OCI-LY7 (cell line): ENCODE measurements at places on chromosomes 13 and 19. TPM values are rescaled to one million over a fixed set of nuclear protein-coding genes. Genes with fewer than 3 reads are reported as not detected.

Gene CAMSAP3
- total RNA-seq: 1.9 and 2.8 TPM in 2 replicates

Gene KLK7
- total RNA-seq: not detected in 2 replicates

GRCh38 chr13:102091231-102091630, 310.6 kb downstream of the FGF14 start:
- no peak for DNase-seq

Gene ZNF878
- total RNA-seq: 1.0 and 1.5 TPM in 2 replicates

DNA sequence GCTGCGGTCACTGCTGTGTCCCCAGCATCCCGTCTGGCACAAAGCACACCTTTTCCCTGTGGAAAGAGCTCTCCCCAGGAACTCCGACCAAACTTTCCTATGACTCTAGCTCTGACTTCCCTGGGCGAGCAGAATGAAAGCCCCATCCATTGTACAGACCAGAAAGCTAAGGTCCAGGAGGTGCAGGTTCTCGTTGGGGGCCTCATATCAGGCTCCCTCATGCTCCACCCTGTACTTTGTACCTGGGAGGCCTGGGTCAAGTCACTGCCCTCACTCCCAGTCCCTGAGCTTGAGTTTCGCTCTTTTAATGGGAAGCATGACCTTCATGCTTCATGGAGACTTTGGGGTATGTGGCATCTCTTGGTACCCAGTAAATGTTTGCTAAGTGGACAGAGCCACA, 18.4 kb downstream of the CYTH2 start:
- DNase-seq: no peak

Gene BLVRB
- total RNA-seq: 40.3 and 45.0 TPM in 2 replicates

- peak; percentile 38 for DNase-seq
Observed at GRCh38 chr19:49205114-49205513, 47.5 kb downstream of the TRPM4 start.

DNA sequence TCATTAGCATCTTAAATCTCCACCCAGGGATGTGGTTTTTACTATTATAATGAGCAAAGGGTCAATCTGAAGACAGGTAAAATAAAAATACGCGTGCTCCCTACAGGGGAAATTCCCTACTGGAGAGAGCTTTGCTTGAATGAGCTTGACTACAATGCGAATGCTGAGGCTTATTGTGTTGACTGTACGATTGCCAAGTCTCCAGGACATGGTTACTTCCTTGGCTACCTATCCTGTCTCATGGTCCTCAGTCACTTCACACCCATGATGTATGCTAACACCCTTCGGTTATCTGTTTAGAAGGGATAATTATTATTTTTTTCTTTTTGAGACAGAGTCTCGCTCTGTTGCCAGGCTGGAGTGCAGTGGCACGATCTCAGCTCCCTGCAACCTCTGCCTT, 61.7 kb downstream of the ZNF627 start:
- DNase-seq: no peak

DNA sequence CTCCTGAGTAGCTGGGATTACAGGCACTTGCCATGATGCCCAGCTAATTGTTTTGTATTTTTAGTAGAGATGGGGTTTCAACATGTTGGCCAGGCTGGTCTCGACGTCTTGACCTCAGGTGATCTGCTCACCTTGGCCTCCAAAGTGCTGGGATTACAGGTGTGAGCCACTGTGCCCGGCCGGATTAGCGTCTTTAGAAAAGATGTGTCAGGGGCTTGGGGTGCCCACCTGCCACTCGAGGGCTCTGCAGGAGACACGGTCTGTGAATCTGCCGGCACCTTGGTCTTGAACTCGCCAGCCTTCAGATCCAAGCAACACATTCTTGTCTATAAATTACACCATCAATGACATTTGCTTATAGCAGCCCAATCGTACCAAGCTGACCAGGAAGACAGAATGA, 38.8 kb upstream of the TUBGCP3 start:
- no peak for DNase-seq

Gene DIRAS1
- 0.52 TPM in 1 of 2 replicates, not detected in the other for total RNA-seq

DNA sequence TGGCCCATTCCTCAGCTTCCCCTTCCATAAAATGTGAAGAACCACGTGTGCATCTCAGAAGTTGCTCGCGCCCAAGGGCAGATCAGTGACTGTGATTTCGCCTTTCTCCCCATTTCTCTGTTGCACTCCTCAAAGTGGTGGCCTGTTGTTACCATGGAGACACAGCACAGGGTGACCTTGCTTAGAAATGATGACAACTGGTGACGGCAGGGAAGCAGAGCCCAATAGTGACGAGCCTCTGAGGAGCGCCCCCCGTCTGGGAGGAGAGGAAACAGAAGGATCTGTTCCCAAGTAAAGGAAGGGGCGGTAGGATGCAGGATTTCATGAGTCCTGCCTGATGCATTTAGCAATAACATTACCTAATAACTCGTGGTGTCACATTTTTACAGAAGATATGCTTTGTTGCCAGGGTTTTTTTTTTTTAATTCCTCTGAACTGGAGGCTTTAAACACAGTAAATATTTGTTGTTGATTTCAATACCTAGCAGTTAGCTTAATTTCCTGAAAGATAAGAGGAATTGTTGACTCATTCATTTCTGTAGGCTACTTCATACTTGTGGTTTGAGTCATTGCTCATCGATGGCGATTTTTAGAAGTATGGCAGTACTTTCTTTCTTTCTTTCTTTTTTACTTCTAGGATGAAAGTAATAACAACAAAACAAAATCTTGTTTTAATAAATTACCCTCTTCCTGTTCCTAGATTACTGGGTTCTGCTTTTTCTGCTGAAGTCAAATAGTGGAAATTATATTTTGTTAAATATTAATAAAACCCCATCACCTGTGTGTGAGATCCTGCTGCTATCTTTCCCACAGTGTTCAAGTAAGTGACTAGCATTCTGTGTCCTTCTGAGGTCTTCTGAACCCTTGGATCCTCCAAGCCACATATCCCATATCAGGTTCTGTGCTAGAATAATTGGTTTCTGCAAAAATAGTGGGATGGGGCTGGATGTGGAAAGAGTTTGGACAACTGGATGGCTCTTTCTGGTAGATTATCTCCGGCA, 36.0 kb downstream of the MBNL2 start:
- no peak for DNase-seq
